ENCODE measurements at places on chromosomes 5 and 9. TPM values are rescaled to one million over a fixed set of nuclear protein-coding genes. Genes with fewer than 3 reads are reported as not detected.
A peak's percentile ranks its signal among the peaks of the same experiment; 100 is the strongest.

- no peak overlapping the region for H3K27ac ChIP-seq
- DNase-seq: no peak
- no peaks in the 10 kb centered on the region for H3K36me3 ChIP-seq
- H3K4me1 ChIP-seq: no peaks in the 10 kb centered on the region
Measured at GRCh38 chr5:58066557-58066956, 393.3 kb downstream of the PLK2 start.

GRCh38 chr5:117588611-117589010, 1014.0 kb upstream of the SEMA6A start:
- H3K4me1 ChIP-seq: no peaks in the 10 kb centered on the region
- DNase-seq: no peak
- H3K4me3 ChIP-seq: no peak overlapping the region
- H3K27ac ChIP-seq: no peak overlapping the region
- no peaks in the 10 kb centered on the region for H3K27me3 ChIP-seq

DNA sequence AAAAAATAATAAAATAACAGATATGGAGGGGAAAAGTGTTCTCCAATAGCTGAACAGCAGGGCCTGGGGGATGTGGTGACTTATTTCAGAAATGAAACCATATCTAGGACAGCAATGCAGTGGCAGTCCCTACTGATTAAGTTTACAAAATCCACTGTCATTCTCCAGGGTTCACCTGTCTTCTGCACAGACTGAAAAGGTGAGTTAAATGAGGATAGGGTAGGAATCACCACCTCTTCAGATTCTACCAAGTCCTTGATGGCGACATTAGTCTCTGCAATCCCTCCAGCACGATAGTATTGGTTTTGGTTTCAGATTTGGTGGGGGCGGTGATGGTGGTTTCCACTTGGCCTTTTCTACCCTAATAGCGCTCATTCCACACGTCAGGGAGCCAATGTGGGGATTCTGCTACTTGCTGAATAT, 32.3 kb upstream of the NPM1 start:
- no peaks in the 10 kb centered on the region for H3K36me3 ChIP-seq
- peak; percentile 4 for DNase-seq
- no peak overlapping the region for H3K27ac ChIP-seq
- H3K4me1 ChIP-seq: no peaks in the 10 kb centered on the region
- no peaks in the 10 kb centered on the region for H3K27me3 ChIP-seq

Gene ITK
- total RNA-seq: 45.6 TPM

Gene SLC27A4
- total RNA-seq: 12.3 TPM

DNA sequence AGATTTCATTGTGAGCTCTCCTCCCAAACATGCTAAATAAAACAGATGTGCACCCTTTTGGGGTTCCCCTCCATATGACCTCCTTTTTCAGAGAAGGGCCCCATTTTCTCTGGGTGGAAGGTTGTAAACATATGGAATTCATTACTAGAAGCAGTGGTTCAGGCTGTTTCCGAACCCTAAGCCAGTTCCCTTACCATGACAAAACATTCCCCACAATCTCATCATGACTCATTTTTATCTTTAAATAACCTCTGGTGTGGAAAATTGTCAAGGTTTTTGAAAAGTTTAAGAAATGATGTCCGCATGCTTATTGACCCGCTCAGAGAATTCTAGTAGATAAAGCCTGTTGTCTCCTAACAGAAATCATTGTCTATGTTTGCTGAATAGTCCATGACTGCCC, 127.3 kb upstream of the PIK3R1 start:
- no peak overlapping the region for H3K4me3 ChIP-seq
- no peaks in the 10 kb centered on the region for H3K36me3 ChIP-seq
- DNase-seq: no peak
- H3K27ac ChIP-seq: no peak overlapping the region
- H3K27me3 ChIP-seq: no peaks in the 10 kb centered on the region

Gene PRUNE2
- total RNA-seq: 17.3 TPM

- H3K4me3 ChIP-seq: no peak overlapping the region
- H3K27ac ChIP-seq: no peak overlapping the region
- H3K36me3 ChIP-seq: no peaks in the 10 kb centered on the region
- H3K27me3 ChIP-seq: no peaks in the 10 kb centered on the region
- DNase-seq: no peak
- H3K4me1 ChIP-seq: peaks cover 11% of the 10 kb centered on the region
Measured at GRCh38 chr9:83937861-83938455, 16.7 kb upstream of the KIF27 start.

DNA sequence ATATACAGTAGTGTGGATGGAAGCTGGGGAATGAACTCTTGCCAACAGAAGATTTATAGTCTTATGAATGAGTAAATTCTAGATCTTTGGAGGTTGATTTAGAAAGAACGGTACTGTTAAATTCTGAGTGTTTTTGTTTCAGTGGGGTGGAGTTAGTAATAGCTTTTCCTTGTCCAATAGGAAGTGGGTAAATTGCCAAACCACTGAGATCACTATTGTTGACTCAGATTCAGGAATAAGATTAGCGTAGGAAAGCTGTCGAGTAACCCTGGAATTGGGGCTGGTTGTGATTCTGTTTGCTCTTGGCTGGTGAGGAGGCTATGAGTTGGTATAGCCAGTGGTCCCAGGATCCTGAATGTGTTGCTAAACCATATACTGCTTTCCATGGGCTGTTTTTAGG, 155.6 kb downstream of the ARHGAP26 start:
- no peak for DNase-seq
- H3K27me3 ChIP-seq: no peaks in the 10 kb centered on the region
- no peak overlapping the region for H3K4me3 ChIP-seq
- H3K4me1 ChIP-seq: no peaks in the 10 kb centered on the region
- H3K27ac ChIP-seq: no peak overlapping the region

- no peak overlapping the region for H3K27ac ChIP-seq
- no peaks in the 10 kb centered on the region for H3K27me3 ChIP-seq
- peaks cover 22% of the 10 kb centered on the region for H3K4me1 ChIP-seq
- no peak for DNase-seq
- no peak overlapping the region for H3K4me3 ChIP-seq
Measured at GRCh38 chr5:138334867-138335447, 3.1 kb upstream of the FAM53C start.

Gene PCDHGA4
- 3.4 TPM for total RNA-seq

DNA sequence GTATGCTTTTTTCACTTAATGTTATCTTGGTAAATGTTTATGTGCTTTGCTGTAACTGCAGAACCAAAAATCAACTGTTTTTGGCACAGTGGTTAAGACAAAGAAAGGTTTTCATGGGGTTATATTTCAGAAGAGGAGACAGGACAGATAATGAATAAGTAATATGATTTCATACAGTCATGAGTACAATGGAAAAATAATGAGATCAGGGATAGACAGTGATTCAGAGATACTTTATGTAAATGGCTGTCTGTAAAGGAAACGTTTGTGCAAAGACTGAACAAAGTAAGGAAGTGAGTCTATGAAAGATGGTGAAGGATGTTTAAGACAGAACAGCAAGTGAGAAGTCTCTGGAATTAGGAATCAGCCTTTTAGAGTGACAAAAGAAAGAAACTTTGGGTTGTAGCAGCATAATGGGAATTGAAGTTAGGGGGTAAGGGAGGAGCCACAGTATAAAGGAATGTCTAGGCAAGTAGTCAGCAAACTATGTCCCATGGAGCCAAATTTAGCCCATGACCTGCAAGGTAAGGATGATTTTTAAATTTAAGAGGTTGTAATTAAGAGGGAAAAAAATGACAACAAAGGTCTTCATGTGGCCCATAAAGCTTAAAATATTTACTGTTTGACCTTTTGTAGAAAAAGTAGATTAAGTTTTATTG, 55.0 kb downstream of the TNPO1 start:
- no peaks in the 10 kb centered on the region for H3K4me1 ChIP-seq
- H3K4me3 ChIP-seq: no peak overlapping the region
- no peak for DNase-seq
- peaks cover 83% of the 10 kb centered on the region for H3K36me3 ChIP-seq
- no peaks in the 10 kb centered on the region for H3K27me3 ChIP-seq

DNA sequence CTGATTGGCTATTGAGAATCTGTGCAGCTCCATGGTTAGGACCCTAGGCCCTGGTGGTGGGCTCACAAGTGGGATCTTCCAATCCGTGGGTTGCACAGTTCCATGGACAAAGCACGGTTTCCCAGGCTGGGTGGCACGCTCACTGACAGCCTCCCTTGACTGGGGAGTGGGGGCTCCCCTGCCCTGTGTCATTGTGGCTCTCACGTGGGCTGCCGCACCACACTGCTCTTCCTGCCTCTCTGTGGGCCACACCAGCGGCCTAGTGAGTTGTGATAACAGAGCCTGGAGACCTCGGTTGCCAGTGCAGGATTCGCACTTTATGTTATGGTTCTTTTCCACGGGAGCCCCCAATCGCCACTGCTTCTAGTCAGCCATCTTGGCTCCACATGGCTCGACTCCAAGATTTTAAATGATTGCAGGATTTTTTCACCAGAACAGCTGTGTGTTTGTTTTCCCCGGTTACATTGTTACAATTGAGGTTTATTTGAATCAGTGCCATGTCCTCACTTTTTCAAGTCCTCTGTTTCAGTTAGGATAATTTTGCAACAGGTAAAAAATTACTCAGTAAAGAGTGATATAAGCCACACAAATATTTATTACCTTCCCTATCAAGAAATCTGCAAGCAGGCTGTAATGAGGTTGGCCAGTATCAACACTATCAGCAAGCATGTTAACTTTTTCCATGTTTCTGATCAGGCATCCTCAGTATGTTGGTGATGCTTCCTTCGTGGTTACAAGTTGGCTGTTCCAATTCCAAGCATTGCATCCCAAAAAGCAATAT, 253.8 kb downstream of the ZNF608 start:
- DNase-seq: no peak
- no peak overlapping the region for H3K4me3 ChIP-seq
- no peaks in the 10 kb centered on the region for H3K4me1 ChIP-seq
- no peaks in the 10 kb centered on the region for H3K36me3 ChIP-seq

- no peaks in the 10 kb centered on the region for H3K36me3 ChIP-seq
- no peaks in the 10 kb centered on the region for H3K4me1 ChIP-seq
- H3K27ac ChIP-seq: no peak overlapping the region
- no peak overlapping the region for H3K4me3 ChIP-seq
- H3K27me3 ChIP-seq: no peaks in the 10 kb centered on the region
Measured at GRCh38 chr5:125541085-125541484, 794.6 kb upstream of the ZNF608 start.

Gene PCDHGA7
- 2.0 TPM for total RNA-seq

DNA sequence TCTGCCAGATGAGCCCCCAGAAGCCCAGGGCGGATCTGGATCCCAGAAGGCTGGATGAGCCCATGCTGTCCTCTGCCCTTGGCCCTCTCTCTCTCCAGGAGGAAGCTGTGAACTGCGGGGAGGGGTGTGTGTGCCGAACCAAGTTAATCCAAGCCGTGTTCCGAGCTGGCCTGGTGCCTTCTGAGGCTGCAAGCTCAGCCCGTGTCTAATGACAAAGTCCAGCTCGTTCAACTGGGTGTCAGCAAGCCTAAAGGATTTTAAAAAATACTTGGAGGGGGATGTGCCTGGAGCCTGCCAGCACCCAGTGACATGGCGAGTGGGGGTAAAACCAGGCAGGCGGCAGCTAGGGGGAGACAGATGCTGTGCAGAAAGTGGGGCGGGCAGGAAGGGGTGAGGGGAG, 8.0 kb downstream of the STC2 start:
- H3K36me3 ChIP-seq: peaks cover 4% of the 10 kb centered on the region
- H3K27ac ChIP-seq: peak overlapping the region; percentile 39
- peaks cover 51% of the 10 kb centered on the region for H3K27me3 ChIP-seq
- no peak overlapping the region for H3K4me3 ChIP-seq
- DNase-seq: peak; percentile 56

DNA sequence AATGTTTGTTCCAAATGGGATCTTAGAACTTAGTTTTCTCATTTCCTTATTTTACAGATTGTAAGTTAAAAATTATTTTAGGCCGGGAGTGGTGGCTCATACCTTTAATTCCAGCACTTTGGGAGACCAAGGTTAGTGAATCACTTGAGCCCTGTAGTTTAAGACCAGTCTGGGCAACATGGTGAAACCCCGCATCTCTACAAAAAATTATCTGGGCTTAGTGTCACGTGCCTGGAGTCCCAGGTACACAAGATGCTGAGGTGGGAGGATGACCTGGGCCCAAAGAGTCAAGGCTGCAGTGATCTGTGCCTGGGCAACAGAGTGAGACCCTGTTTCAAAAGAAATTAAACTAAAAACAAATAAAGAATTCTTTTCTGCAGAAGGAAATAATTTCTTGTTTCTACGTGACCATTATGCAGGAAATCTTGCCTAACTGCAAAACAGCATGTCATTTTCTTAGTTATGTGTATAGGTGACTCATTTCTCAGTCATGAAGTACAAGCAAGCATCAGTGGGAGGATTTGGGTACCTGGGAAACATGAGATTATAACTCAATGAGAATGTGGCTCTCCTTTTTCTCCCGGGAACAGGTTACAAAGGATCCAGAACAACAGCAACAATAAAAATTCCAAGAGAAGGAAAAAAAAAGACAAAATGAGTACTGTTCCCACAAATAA, 375.1 kb upstream of the ST8SIA4 start:
- no peak overlapping the region for H3K4me3 ChIP-seq
- H3K4me1 ChIP-seq: no peaks in the 10 kb centered on the region
- no peak for DNase-seq

Gene RICTOR
- 70.9 TPM for total RNA-seq

Gene NEUROG1
- not detected for total RNA-seq
